ENCODE measurements at places on chromosomes 11 and 22. TPM values are rescaled to one million over a fixed set of nuclear protein-coding genes. Genes with fewer than 3 reads are reported as not detected.

- H3K4me3 ChIP-seq, result no peak overlapping the region
- no peaks in the 10 kb centered on the region for H3K36me3 ChIP-seq
- no peaks in the 10 kb centered on the region for H3K27me3 ChIP-seq
- H3K27ac ChIP-seq, result no peak overlapping the region
- H3K4me1 ChIP-seq, result no peaks in the 10 kb centered on the region
Measured at GRCh38 chr11:44842220-44842619, 108.5 kb downstream of the TP53I11 start.

GRCh38 chr11:25566298-25567200, 765.4 kb upstream of the ANO3 start:
- peak; percentile 9 for DNase-seq
- H3K4me3 ChIP-seq, result no peak overlapping the region
- no peak overlapping the region for H3K27ac ChIP-seq
- H3K4me1 ChIP-seq, result no peaks in the 10 kb centered on the region
- no peaks in the 10 kb centered on the region for H3K36me3 ChIP-seq

- peak; percentile 100 for DNase-seq
- no peaks in the 10 kb centered on the region for H3K36me3 ChIP-seq
- H3K27me3 ChIP-seq, result no peaks in the 10 kb centered on the region
- peak within 1 kb of the TSS; percentile 94 for H3K27ac ChIP-seq
Measured at GRCh38 chr11:64185693-64186491, at the start of gene STIP1. STIP1 (plus strand) TSS chr11:64186171; CDS start chr11:64186262, 91 bp downstream.

DNA sequence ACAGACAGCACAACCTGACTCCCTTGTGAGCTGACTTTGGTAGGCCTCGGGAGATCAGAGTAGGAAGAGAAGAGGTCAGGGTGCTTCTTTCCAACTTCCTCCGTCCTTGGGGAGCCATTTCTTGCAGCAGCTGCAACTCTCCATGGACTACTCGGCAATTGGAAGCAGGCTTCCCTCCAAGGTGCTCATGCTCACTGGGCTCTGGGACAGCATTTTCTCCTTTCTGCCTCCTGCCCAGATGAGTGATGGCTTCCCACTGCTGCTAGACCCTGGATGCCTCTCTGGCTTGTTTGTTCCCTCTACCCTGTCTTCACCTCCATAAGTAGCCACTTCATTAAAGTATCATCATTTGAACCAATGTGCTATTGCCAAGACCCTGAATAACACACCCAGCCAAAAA, 8.2 kb upstream of the PRSS23 start:
- no peak overlapping the region for H3K27ac ChIP-seq
- DNase-seq, result no peak
- H3K27me3 ChIP-seq, result no peaks in the 10 kb centered on the region
- no peaks in the 10 kb centered on the region for H3K4me1 ChIP-seq
- H3K4me3 ChIP-seq, result no peak overlapping the region

KCTD14 gene
- total RNA-seq, result 13.3 TPM

DNA sequence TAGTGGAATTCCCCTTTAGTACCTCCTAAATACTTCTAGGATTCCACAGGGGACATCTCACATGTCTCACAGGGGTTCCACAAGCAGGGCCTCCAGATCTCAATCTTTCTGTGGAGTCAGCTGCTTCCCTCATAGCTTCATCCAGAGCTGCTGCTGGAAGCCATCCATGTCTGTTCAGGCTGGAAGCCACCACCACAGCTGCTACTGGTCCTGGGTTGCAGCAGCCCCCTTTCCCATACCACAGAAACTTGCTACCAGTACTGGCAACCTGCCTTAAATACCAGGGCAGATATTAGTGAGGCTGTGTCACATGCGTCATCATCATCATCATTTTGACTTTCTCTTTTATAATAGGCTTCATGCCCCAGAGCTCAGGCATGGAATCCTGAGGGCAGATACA, 242.7 kb upstream of the NCAM1 start:
- H3K4me1 ChIP-seq, result no peaks in the 10 kb centered on the region
- no peaks in the 10 kb centered on the region for H3K36me3 ChIP-seq
- no peaks in the 10 kb centered on the region for H3K27me3 ChIP-seq
- no peak overlapping the region for H3K4me3 ChIP-seq
- H3K27ac ChIP-seq, result no peak overlapping the region
- DNase-seq, result no peak

- no peak overlapping the region for H3K27ac ChIP-seq
- no peaks in the 10 kb centered on the region for H3K4me1 ChIP-seq
- no peak for DNase-seq
- no peak overlapping the region for H3K4me3 ChIP-seq
- no peaks in the 10 kb centered on the region for H3K36me3 ChIP-seq
- no peaks in the 10 kb centered on the region for H3K27me3 ChIP-seq
Measured at GRCh38 chr11:86972734-86973133, 17.5 kb upstream of the FZD4 start.

ME3 gene
- total RNA-seq, result 45.7 TPM

DNA sequence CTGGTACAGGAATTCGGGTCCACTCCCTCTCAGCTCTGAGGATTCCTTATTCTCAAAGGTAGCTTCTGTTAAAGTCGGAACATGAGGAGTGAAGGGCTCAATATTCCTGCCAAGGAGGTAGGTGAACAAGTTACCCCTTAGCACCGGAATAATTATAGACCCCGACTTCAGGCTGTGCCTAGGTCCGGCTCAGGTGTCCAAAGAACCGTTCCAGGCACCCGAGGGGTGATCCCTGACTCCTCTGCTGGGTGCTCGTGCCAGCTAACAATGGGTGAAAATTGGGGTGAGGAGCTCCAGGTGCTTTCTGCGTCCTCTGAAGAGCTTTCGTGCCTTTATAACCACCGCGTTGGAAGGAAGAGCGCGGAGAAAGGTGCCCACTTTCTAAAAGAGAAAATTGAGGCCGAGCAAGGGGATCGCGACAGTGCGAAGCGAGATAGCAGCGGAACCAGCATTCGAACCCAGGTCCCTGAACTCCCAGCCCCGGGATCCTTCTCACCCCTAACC, 393 bp downstream of the CYB561A3 start:
- peak overlapping the region; percentile 98 for H3K27ac ChIP-seq
- H3K27me3 ChIP-seq, result no peaks in the 10 kb centered on the region
- H3K4me1 ChIP-seq, result peaks cover 50% of the 10 kb centered on the region
- peak overlapping the region; percentile 80 for H3K4me3 ChIP-seq

TEX12 gene
- not detected for total RNA-seq

GRCh38 chr11:43574411-43574810, 106.1 kb upstream of the HSD17B12 start:
- no peak overlapping the region for H3K27ac ChIP-seq
- H3K4me1 ChIP-seq, result peaks cover 25% of the 10 kb centered on the region
- peaks cover 61% of the 10 kb centered on the region for H3K27me3 ChIP-seq
- H3K36me3 ChIP-seq, result no peaks in the 10 kb centered on the region
- no peak overlapping the region for H3K4me3 ChIP-seq

DNA sequence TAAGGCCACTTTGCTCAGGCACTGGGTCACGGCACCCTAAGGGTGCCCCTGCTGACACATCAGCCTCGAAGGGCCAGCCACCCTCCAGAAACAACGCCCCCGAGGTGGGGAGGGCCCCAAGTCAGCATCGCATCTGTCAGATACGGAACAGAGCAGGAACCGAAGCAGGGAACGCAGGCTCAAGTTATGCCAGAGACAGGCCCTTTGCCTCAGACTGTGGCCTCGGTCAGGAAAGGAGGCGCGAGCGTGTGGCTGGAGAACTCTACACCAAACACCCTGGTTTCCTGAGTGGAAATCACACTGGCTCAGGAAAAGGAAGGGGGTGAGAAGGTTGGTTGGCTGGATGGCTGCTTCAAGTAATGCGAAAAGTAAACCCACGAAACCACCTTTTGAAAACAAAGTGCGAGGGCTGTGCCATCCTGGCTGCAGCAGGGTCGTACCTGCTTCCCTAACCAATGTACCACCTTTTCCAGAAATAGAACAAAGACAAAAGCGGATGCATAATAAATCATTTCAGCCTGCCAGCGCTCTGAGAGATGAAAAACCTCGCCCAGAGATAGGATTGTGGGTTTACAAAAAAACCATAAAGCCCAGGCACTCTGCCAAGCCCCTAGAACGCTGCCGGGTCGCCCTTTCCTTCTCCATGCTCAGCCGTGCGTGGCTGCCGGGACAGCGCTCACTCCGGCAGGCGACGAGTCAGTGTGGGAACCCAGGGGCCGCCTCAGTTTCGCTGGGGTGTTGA, 38.6 kb downstream of the TRMU start:
- no peak overlapping the region for H3K4me3 ChIP-seq
- no peaks in the 10 kb centered on the region for H3K36me3 ChIP-seq
- peaks cover 6% of the 10 kb centered on the region for H3K4me1 ChIP-seq
- DNase-seq, result no peak
- no peaks in the 10 kb centered on the region for H3K27me3 ChIP-seq

DNA sequence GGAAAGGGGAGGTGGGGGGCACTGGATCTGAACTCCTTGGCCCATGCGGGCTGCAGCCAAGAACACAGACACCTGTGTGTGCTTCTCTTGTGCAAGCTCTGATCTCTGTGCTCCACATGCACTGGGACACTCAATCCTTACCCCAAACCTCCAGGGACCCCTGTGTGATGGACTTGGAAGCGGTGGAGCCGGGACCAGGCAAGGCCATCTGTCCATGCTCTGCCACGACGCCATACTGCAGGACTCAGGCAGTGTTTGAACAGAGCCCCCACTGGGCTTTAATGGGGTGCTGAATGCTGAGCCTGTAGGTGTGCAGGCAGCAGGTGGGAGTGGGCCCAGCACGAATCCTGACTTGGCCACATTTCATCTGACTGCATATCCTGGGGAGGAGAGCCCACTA, 23.4 kb downstream of the PPM1F start:
- H3K4me3 ChIP-seq, result no peak overlapping the region
- H3K36me3 ChIP-seq, result peaks cover 67% of the 10 kb centered on the region
- H3K27me3 ChIP-seq, result no peaks in the 10 kb centered on the region
- no peaks in the 10 kb centered on the region for H3K4me1 ChIP-seq
- DNase-seq, result no peak

RIMBP3C gene
- 0.22 TPM for total RNA-seq

C11orf86 gene
- total RNA-seq, result 29.9 TPM

GRCh38 chr11:128311742-128312719, 275.3 kb downstream of the ETS1 start:
- DNase-seq, result no peak
- no peaks in the 10 kb centered on the region for H3K36me3 ChIP-seq
- H3K4me3 ChIP-seq, result no peak overlapping the region
- no peaks in the 10 kb centered on the region for H3K4me1 ChIP-seq
- no peaks in the 10 kb centered on the region for H3K27me3 ChIP-seq

MMP7 gene
- 0.61 TPM for total RNA-seq

DNA sequence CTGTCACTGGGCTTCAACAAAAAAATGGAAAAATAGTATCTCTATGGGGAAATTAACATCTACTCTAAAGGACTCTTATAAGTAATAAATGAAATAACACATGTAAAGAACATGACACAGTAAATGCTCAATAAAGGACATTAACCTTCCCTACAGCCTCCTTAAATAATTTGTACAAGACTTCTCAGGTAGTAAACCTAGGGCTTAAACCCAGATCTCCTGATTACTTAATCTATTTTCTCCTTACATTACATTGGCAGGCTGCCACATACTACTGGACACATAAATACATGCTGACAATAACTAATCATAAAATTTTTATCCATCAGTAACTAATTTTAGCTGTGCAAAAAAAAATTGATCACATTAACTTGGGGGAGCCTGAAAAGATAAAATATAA, 4.9 kb downstream of the AMBRA1 start:
- H3K4me1 ChIP-seq, result peaks cover 29% of the 10 kb centered on the region
- no peak overlapping the region for H3K4me3 ChIP-seq
- no peaks in the 10 kb centered on the region for H3K36me3 ChIP-seq
- H3K27ac ChIP-seq, result no peak overlapping the region
- H3K27me3 ChIP-seq, result no peaks in the 10 kb centered on the region

GRCh38 chr11:111438846-111439520, 59.9 kb upstream of the POU2AF1 start:
- no peak overlapping the region for H3K4me3 ChIP-seq
- H3K27ac ChIP-seq, result no peak overlapping the region
- H3K4me1 ChIP-seq, result no peaks in the 10 kb centered on the region
- no peaks in the 10 kb centered on the region for H3K27me3 ChIP-seq
- no peak for DNase-seq
- no peaks in the 10 kb centered on the region for H3K36me3 ChIP-seq

ARHGEF17 gene
- 24.5 TPM for total RNA-seq

DNA sequence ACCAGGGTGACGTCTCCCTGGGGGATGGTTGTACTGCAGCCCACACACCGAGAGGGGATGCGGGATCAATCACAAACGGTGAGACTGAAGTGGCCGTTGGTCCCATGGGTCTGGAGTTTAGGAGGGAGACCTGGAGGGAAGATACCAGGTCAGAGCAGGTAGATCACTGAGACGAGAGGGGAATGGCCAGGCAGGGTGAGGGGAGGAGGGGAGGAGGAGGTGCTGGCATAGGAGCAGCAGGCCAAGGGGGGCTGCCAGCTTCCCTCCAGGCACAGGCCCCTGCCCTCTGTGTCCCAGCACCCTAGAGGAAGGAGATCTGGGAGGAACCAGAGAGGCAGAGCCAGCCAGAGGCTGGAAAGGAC, 7.0 kb downstream of the MAPK8IP2 start:
- no peak overlapping the region for H3K27ac ChIP-seq
- H3K4me1 ChIP-seq, result no peaks in the 10 kb centered on the region
- peaks cover 6% of the 10 kb centered on the region for H3K27me3 ChIP-seq
- no peaks in the 10 kb centered on the region for H3K36me3 ChIP-seq
- no peak overlapping the region for H3K4me3 ChIP-seq
- DNase-seq, result no peak

GRCh38 chr11:125154378-125155099, 10.0 kb upstream of the PKNOX2 start:
- H3K36me3 ChIP-seq, result no peaks in the 10 kb centered on the region
- no peaks in the 10 kb centered on the region for H3K4me1 ChIP-seq
- no peak for DNase-seq
- H3K27me3 ChIP-seq, result no peaks in the 10 kb centered on the region
- no peak overlapping the region for H3K27ac ChIP-seq
- H3K4me3 ChIP-seq, result no peak overlapping the region

- H3K4me1 ChIP-seq, result no peaks in the 10 kb centered on the region
- no peak overlapping the region for H3K27ac ChIP-seq
- DNase-seq, result no peak
- H3K27me3 ChIP-seq, result no peaks in the 10 kb centered on the region
- H3K4me3 ChIP-seq, result no peak overlapping the region
Measured at GRCh38 chr22:19887256-19887985, 32.7 kb upstream of the GNB1L start.

- H3K4me1 ChIP-seq, result no peaks in the 10 kb centered on the region
- H3K27ac ChIP-seq, result no peak overlapping the region
- no peak for DNase-seq
Measured at GRCh38 chr11:26095340-26095739, 236.6 kb upstream of the ANO3 start.

HBB gene
- 10.1 TPM for total RNA-seq

GRCh38 chr22:44898236-44898635, 111.6 kb downstream of the PHF21B start:
- DNase-seq, result no peak
- no peaks in the 10 kb centered on the region for H3K4me1 ChIP-seq
- no peaks in the 10 kb centered on the region for H3K27me3 ChIP-seq
- H3K36me3 ChIP-seq, result no peaks in the 10 kb centered on the region
- no peak overlapping the region for H3K27ac ChIP-seq

Data from adrenal gland (tissue), 19 donors.